ENCODE measurements at places on chromosomes 6 and 20. TPM values are rescaled to one million over a fixed set of nuclear protein-coding genes. Genes with fewer than 3 reads are reported as not detected.
A peak's percentile ranks its signal among the peaks of the same experiment; 100 is the strongest.

- DNase-seq = no peak
These were observed 26.8 kb downstream of the ZBTB9 start for GRCh38 chr6:33481192-33481591.

DNA sequence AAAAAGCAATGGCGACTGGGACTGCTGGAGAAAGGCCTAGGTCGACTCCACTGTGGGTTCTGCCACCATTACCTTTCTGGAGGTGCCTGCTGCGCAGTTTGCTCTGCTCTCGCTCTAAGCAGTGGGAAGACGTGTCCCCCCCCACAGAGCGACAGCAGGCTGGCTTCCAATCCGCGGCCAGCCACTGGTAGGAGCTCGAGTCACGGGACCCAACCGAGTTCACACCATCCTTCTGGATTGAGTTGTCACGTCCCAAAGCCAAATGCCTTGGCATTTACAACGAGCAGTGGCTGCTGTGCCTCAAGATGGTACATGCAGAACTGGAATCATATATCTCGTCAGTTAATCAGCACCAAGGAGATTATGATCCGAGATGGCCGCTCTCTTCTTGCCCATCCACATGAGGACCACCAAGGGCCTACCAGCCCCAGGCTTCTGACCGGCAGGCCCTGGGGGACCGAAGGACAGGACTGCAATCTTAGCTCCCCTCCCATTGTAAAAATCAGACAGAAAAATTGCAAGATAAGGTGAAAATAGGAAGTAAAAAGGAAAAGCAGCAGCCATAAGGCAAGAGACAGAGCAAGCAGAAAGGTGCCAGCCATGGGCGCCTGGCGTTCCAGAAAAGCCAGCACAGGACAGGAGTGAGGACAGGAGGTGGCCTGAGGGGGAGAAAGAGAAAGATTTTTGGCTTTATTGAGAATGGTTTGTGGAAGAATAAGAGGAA, 74.4 kb downstream of the TRAM2 start:
- DNase-seq = peak; percentile 18

DNA sequence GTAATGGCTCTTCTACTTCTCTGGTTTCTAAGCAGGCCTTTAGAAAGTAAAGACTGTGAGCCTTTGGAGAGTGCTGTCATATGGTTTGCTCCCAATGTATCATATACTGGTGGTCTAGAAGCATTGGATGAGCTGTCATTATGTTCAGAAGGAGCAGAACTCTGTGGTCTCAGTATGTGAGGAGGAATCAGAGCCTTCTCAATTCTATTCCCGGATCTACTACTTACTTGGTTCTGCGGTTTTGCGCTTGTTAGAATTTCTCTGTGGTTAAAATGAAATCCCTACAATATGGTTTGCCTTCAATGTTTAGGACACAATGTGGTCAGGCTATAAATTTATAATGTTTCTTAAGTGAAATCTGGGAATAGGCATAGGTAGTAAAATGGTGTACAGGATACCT, 64.6 kb downstream of the RWDD2A start:
- DNase-seq = no peak

- DNase-seq = peak; percentile 21
These were observed 49.1 kb upstream of the PTPRT start for GRCh38 chr20:43238833-43239232.

Gene KCNG1
- polyA plus RNA-seq = 2.1 TPM

Gene FUT9
- polyA plus RNA-seq = 0.85 TPM

Gene OVOL2
- polyA plus RNA-seq = 17.9 TPM

Gene LGSN
- polyA plus RNA-seq = 5.6 TPM
